Articular chondrocyte of knee joint (primary cell): ENCODE measurements at places on chromosomes 3 and 15. TPM values are rescaled to one million over a fixed set of nuclear protein-coding genes. Genes with fewer than 3 reads are reported as not detected.

Gene LEKR1
- 1.2 and 3.1 TPM in 2 replicates for total RNA-seq

Gene COL8A1
- total RNA-seq = 32.1 and 134 TPM in 2 replicates

Gene LMOD3
- 0.22 and 0.39 TPM in 2 replicates for total RNA-seq

Gene DUT
- 80.5 and 81.3 TPM in 2 replicates for total RNA-seq

Gene PLAAT1
- total RNA-seq = not detected in 2 replicates

Gene KNSTRN
- 32.6 and 32.7 TPM in 2 replicates for total RNA-seq

Gene SH2D7
- not detected in 2 replicates for total RNA-seq

Gene DUOX1
- under 0.01 and 0.13 TPM in 2 replicates for total RNA-seq

Gene ISLR2
- total RNA-seq = not detected in 2 replicates

Gene KBTBD13
- total RNA-seq = not detected in 2 replicates

Gene C15orf62
- total RNA-seq = 0.11 and 0.26 TPM in 2 replicates

Gene TMEM87A
- 81.8 and 91.7 TPM in 2 replicates for total RNA-seq

Gene ZNF80
- not detected in 2 replicates for total RNA-seq

Gene TAGLN3
- not detected in 2 replicates for total RNA-seq

Gene ACKR4
- total RNA-seq = 3.7 and 5.3 TPM in 2 replicates

Gene ALPK3
- total RNA-seq = 0.78 and 2.8 TPM in 2 replicates

Gene CD200
- total RNA-seq = not detected in 2 replicates

Gene PLA2G4E
- total RNA-seq = not detected in 2 replicates

Gene DPPA2
- not detected in 2 replicates for total RNA-seq

Gene ATP2C1
- total RNA-seq = 64.0 and 70.9 TPM in 2 replicates

Gene DAZL
- 0.22 TPM in 1 of 2 replicates, not detected in the other for total RNA-seq

Gene TUSC7
- not detected in 2 replicates for total RNA-seq

Gene LRRC31
- not detected in 2 replicates for total RNA-seq

Gene MCF2L2
- 0.65 and 1.0 TPM in 2 replicates for total RNA-seq

Gene NDN
- 71.0 and 81.0 TPM in 2 replicates for total RNA-seq

Gene ADPRH
- total RNA-seq = 3.5 and 6.2 TPM in 2 replicates

Gene C3orf62
- 2.4 and 2.5 TPM in 2 replicates for total RNA-seq

Gene ARHGAP11A
- total RNA-seq = 17.1 and 23.5 TPM in 2 replicates

Gene DZIP1L
- 32.0 and 32.9 TPM in 2 replicates for total RNA-seq
